ENCODE measurements at places on chromosomes 3 and 15.
A peak's percentile ranks its signal among the peaks of the same experiment; 100 is the strongest.

- no peak for DNase-seq
These were observed 254.8 kb upstream of the TPRG1 start for GRCh38 chr3:188916934-188917401.

- DNase-seq: no peak
These were observed 2.0 kb downstream of the RSRC1 start for GRCh38 chr3:158111861-158112260.

DNA sequence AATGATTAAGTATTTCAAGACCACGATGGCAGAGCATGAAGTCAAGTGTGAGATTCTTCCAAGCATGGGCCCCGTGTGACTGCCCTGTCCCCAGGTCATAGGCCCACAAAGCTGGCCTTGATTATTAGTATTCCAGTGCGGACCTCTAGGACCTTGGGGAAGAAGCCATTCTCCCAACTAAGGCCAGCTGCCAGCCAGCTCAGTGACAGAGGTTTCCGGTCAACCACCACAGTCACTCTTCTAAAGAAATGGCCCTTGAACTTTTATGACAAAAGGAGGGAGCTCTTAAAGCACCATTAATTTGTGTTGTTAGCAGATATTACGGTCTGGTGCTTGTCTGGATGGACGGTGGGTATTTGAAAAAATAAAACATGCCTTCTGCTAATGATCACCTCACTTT is 28.0 kb downstream of the FAM3D start:
- no peak for DNase-seq

GRCh38 chr15:89628806-89629715 is 26.2 kb downstream of the KIF7 start:
- DNase-seq: peak; percentile 8

GRCh38 chr3:135012101-135012500 is 217.0 kb downstream of the EPHB1 start:
- no peak for DNase-seq

GRCh38 chr3:123394391-123395020 is 54.4 kb downstream of the ADCY5 start:
- no peak for DNase-seq

GRCh38 chr3:137110392-137110996 is 152.7 kb downstream of the IL20RB start:
- DNase-seq: peak; percentile 59

- DNase-seq: peak; percentile 40
These were observed 183.9 kb downstream of the SHQ1 start for GRCh38 chr3:72664184-72664975.

DNA sequence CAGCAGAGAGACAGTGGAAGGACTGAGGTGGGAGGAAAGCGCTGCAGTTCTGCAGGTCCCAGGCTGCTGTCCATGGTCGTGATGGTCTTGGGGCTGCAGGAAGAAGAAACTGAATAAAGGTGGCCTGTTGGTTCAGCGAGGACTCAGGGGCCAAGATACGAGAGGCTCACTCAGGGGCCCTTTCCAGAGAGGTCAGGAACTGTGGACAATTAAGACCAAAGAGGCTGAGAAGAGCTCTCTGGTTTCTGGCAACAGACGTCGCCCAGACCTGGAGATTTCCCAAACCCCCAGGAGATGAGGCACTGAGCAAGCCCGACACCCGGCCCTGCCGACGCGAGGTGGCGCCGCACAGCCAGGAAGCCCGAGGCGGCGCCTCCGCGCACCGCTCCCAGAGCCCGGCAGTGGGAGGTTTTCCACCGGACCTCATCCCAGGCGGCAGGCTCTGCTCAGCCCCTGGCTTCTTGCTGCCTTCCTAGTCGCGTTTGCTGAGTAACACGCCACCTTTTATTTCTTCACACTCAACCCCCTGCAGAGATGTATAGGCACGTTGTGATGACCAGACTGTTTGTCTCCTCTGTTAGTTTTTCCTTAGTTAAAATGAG is 56.4 kb upstream of the ARRDC4 start:
- DNase-seq: peak; percentile 94

GRCh38 chr15:89400782-89401545 is 66.3 kb upstream of the POLG start:
- no peak for DNase-seq

GRCh38 chr3:133992951-133993620 is 36.6 kb downstream of the SLCO2A1 start:
- DNase-seq: no peak

DNA sequence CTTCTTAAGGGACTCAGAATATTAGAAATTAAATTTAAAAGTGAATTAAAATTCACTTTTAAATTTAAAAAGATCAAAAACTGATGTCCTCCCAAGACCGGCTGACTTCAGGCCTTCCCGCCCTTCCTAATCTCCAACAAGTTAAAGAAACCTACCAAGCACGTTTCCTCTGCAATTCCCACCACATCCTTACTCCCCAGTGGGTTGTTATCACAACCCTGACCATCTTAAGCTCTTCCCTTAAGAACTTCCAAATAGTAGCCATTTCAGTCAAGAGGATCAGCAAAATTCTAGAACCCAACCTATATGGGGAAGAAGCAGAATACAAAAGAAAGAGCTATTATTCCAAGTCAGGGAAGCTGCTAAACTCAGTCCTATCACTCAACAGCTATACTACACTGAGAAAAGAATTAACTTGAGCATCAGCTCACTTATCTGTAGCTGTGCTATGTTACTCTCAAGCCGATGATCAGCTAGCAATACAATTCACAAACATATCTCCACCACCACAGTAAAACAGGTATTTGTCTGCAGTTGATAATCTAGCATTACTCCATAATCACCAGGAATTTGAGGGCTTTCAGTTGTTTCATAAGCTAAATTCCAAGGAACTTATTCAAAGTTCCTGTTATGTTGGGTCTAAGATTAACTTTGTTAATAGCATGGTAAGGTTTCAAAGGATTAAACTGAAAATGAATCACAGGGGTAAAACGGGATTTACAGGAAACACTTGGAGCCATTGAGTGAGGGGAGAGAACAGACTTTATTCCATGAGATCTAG is 14.3 kb downstream of the ABCC5 start:
- peak; percentile 66 for DNase-seq

DNA sequence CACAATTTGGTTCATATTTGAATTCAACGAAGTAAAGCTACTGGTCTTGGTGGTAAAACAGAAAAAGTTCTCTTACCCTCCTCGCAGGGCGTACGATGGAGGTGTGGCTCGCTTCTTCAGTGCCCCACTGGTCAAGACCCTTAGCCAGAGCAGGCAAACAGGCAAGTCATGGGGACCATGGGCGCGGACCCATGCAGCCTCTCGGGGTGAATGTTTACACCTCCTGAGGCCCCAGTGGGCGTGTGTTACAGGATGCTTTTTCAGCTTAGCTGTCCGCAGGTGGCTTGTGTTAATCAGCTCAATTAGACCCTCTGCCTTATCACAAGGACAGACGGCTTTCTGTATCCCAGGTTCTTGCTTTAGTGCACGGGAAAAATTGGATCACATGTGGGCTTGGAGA is 991.8 kb downstream of the GBE1 start:
- DNase-seq: no peak

- peak; percentile 57 for DNase-seq
These were observed 36.2 kb upstream of the FILIP1L start for GRCh38 chr3:100150473-100150872.

DNA sequence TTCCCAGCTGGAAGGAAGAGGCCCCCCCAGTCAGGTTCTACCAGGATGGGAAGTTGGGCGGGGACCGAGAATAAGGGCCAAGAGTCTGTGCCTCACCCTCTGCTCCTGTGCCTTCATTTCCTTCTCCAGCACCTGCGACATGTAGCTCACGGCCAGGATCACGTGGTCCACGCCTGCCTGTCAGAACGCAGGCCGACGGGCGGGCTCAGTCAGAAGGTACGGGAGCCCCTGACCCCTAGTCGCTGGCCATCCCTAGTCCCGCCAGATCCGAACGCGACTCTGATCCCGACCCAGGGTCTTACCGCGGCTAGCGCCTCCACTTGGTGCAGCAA is 489 bp downstream of the GMPPB start:
- peak; percentile 39 for DNase-seq

DNA sequence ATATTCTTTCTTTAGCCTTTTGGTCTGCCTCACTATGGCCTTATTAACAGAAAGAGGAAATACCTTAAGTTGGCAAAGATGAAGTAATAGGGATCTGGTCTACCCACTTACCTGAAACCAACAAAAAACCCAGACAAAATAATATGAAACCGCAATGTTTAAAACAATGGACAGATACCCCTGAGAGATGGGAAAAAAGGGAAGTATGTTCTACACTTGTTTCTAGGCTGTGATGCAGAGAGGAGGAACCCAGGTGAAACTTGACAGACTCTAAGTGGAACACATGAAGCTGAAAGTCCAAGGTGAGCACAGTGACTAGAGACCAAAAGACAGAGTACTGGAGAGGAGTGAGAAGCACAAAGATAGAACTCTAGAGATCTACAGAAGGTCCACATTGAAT is 78.4 kb downstream of the NR2E3 start:
- no peak for DNase-seq

DNA sequence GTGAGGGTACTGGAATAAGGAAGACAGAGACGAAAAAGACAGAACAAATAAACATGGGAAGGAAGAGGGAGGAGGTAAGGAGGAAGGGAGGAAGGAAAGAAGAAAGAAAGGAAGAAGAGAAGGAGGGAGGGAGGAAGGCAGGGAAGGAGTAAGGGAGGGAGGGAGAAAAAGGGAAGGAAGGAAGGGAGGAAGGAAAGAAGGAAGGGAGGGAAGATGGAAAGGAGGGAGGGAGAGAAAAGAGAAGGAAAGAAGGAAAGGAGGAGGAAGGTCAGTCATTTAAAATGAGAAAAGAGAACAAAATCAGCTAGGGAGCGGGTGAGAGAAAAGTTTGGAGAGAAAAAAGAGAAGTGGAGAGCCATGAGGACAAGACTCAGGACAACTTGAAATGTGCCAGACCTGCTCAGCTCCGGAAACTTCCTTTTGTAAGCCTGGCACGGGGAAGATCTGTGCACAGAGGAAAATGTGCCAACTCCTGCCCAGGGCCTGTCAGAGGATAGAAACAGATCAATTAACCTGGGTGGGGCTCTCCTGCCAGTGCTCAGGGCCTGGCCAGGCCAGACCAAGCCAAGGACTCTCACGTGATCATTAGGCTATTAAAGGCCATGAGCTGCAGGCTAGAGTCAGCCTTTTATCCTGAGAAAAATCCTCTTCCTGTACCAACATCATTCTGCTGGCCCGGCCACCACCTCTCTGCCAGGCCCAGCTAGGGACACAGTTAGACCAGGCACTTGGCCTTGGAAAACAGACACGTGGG is 50.1 kb upstream of the BCL6 start:
- DNase-seq: no peak

- no peak for DNase-seq
These were observed 182.2 kb downstream of the RAP2B start for GRCh38 chr3:153343988-153344782.

GRCh38 chr3:57091521-57092273 is 31.2 kb downstream of the SPATA12 start:
- peak; percentile 32 for DNase-seq

GRCh38 chr3:27326202-27326601 is 43.0 kb downstream of the NEK10 start:
- DNase-seq: no peak

GRCh38 chr15:84781495-84781894 is 33.1 kb downstream of the ZNF592 start:
- no peak for DNase-seq

DNA sequence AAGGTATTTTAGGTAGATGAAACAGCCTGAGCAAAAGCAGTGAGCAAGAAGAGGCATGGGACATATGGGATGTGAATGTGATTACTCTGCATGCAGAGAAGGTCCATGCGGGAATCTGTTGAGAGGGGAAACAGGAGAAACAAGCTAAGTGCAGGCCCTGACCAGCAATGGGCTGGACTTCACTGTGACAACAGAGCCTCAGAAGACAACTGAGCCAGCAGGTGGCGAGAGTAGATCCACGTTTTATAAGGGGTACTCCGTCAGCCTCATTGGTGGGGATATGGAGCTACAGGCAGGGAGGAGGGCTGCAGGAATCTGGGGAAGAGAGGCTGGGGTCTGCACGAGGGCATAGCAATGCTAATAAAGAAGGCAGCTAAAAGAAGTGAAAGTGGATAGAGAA is 405.9 kb upstream of the LMCD1 start:
- peak; percentile 11 for DNase-seq

- no peak for DNase-seq
These were observed 227.1 kb downstream of the RPLP1 start for GRCh38 chr15:69679623-69680228.

- DNase-seq: no peak
These were observed 181.8 kb downstream of the RYR3 start for GRCh38 chr15:33492434-33493052.

- no peak for DNase-seq
These were observed 117.8 kb downstream of the DOCK3 start for GRCh38 chr3:50792568-50792967.

- peak; percentile 25 for DNase-seq
These were observed 56.5 kb downstream of the NEK11 start for GRCh38 chr3:131082871-131083863.

- DNase-seq: no peak
These were observed 10.6 kb downstream of the PARP14 start for GRCh38 chr3:122691195-122691594.

GRCh38 chr3:182735672-182736071 is 57.6 kb upstream of the ATP11B start:
- DNase-seq: peak; percentile 20

- DNase-seq: no peak
These were observed 2.6 kb upstream of the NGLY1 start for GRCh38 chr3:25785826-25786225.
